ENCODE measurements at places on chromosomes 12 and 14.

GRCh38 chr12:125330645-125331341, 265.6 kb downstream of the AACS start:
- peak; percentile 93 for DNase-seq

DNA sequence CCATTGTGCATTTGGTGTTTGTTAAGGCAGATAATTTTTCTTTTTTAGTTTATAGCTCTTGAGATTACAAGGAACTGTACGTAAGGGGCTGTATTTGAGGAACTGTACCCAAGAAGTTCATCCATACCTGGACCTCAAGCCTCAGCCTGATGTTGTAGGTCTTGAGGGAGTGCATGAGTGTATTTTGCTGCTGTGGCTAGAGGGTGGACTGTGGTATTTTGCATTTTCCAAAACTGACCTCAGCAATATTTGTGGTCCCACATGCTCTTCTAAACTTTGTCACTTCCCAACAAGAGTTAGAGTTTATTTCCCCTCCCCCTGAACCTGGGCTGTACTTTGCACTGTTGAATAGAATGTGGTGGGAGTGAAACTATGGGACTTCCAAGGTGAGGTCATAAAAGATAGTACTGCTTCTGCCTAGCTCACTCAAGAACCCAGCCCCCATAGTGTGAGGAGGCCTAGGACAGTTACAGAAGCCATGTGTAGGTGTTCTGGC, 42.2 kb upstream of the FBXO33 start:
- DNase-seq = no peak

DNA sequence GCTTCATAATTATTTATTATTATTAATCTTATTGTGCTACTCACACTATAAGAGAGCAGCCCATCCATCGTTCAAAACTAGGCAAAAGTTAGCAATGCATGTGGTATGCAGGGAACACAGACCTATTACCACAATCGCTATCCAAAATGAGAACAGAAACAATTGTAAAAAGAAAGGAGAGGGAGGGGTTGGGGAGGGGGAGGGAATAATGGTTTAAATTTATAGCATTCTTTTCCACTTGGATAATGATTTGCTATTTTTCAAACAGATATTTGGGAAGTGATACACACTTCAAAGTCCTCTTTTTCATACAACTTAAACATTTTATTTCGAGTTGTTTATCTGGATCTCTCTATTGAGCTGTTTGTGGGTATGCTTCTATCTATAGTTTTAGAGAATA, 248.6 kb upstream of the SOX5 start:
- no peak for DNase-seq

GRCh38 chr14:52121441-52121840, 52.6 kb upstream of the NID2 start:
- no peak for DNase-seq

- no peak for DNase-seq
Observed at GRCh38 chr12:19546027-19546426, 106.7 kb downstream of the AEBP2 start.

- peak; percentile 6 for DNase-seq
Observed at GRCh38 chr14:85444635-85445034, 85.3 kb upstream of the FLRT2 start.

DNA sequence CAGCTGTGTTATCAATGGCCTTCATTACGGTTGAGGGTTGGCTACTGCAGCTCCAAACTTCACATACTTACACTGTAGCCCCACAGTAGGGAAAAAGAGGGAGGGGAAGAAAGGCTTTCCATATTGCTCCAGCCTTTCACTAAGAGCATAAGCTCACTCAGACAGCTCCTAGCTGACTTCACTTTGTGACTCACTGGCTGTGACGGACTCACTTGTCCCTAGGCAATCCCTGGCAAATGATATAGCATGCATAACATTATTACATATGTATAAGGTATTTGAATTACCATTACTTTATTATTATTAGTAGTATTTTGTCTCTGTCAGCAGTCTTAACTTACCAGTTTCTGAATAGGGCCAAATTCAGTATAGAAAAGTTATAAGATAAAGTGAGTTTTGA, 350.7 kb downstream of the RMST start:
- DNase-seq = no peak

DNA sequence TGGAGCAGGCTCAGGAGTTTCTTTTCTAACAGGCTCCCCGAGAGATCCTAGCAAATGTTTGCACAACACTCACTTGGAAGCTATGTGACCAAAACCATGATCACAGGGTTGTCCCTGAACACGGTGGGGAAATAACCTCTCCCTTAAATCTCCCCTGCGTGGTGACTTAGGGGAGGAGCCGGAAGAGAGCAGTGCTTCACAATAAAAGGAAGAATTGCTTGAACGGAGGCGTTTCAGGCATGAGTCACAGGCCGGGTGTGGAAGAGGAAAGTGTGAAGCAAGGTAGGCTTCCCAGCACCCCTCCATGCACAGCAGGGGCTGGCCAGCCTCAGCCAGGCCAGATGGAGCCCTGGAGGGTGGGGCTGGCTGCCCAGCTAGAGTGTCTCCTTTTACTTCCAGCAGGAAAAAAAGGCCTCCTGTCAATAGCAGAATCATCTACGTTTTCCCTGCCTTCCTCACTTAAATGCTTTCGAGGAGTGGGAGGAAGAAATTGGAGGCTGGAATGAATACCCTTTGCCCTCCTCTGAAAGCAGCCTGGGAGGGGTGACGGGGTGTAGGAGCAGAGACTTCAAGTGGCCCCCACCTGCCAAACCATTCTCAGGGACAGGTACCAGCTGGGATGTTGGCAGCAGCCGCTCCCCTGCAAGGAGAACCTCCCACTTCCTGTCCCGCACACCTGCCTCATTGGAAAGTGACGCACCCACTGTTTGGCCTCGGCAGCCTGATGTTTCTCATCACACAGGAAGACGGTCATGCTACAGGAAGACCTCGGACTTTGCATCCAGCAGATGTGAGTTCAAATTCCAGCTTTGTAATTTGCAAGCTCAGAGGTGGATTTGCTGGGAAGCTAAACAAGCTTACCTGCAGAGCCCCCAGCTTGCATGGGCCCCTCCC, 30.1 kb upstream of the PPP2R5C start:
- no peak for DNase-seq

- DNase-seq = no peak
Observed at GRCh38 chr12:63843254-63843720, 1.2 kb upstream of the SRGAP1 start.

DNA sequence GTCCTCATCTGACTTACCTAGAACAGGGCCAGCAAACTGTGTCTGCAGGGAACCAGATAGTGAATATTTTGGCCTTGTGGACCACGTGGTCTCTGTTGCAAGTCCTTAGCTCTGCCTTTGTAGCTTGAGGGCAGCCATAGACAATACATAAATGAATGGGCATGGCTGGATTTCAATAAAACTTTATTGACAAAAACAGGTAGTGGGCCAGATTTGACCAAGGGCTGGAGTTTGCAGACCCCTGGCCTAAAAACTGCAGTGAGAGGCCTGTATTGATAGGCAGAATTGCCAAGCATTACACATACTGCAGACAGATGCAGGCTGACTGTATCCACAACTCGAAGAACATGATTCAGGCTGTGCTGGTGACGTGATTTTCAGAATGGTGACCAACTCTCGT, 25.3 kb downstream of the CCDC63 start:
- DNase-seq = no peak

DNA sequence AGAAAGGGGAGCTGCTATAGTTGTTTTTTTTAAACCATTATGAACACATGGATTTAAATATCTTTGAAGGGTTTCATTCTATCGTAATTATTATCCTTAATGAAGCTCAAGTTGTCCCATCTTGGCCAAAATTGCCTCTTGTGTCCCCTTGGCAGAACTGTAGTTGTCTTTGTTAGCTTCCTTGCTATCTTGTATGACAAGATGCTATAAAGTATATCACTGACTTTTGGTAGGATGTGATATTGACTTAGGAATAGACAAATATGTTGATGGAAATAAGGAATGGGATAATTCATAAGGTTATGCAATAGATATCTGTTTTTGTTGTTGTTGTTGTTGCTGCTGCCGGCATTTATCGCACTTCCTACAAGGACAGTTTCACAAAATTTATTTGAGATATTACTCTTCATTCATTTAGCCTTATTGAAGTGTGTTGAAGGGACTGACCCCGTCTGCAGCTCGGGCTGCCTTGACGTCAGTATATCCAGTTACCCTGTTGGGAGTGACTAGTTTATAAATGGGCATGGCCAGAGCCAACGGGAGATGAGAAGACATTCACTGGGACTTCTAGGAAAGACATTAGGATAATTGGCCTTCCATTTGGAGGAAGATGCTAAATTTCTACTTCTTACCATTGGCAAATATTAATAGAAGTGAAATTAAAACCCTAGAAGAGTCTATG, 26.1 kb upstream of the APOLD1 start:
- no peak for DNase-seq

DNA sequence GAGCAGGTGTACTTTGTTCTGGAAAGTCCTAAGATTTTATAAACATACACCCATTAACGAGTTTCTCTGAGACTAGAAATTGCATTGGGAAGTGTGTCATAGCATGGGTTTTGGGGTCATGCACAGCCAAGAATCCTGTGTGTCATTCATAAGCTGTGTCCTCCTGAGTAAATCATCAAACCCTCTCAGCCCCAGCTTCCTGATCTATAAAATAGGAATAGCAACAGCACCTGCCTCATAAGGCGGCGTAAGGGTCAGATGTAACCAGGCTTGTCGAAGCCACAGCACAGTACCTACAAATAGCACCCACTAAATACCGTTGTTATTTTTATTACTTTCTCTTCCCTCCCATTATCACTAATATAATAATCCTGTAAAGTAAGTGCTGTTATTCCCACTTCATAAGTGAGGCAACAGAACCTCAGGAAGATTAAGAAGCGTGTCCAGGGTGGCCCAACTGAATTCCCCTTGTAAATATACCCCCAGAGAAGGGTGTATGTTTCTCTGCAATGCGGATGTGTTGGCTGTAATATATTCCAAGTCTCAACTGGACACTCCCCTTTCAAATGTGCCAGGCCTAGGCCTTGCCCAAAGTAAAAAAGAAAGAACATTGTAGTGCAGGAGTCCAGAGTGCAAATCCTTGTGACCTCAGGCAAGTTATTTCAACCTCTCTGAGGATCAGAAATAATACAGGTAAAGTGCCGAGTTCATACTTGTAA, 188.3 kb upstream of the BCL2L14 start:
- no peak for DNase-seq

DNA sequence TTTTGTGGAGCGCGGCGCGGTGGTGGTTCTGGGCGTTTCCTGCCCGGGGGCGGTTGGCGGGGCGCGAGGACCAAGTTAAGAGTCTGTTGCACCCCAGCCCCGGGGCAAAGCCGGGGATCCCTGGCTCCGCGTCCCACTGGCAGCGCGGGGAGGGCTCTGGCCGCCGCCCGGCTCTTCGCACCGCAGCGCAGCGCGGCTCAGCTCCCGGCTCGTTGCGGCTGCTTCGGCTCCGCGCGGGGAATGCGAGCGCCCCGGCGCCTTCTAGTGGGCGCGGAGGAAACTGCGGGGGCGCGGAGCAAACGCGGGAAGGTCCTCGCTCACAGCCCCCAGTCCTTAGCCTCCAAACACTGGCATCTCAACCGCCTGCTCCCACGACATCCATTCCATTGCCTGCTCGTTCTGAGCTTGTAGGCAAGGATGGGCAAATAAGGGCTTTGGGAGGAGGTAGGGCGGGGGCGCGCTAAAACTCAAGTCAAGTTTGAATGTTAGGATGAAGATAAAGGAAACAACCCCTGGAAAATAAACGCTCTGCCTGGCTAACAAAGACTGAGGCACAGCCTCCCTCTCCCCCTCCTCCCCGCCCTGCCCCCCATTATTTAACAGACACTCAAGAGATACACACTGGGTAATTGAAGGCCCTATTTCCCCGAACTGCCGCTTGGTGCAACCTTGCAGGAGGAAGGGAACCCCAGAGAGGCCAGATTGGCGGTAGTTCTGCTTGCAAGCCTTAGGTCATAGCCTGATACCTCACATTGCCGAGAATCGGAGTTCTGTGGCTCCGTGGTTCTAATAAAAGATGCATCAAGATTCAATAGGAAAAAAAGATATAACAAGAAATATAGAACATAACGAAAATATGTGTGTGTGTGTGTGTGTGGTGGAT, at the start of gene B4GALNT1:
TSS of gene B4GALNT1 (minus strand) at position 244 of the 883 bp plus-strand sequence. CDS start 1,069 bp downstream, outside the sequence.
- peak; percentile 91 for DNase-seq

GRCh38 chr12:13101821-13102375, 1.6 kb downstream of the GSG1 start:
- DNase-seq = no peak

DNA sequence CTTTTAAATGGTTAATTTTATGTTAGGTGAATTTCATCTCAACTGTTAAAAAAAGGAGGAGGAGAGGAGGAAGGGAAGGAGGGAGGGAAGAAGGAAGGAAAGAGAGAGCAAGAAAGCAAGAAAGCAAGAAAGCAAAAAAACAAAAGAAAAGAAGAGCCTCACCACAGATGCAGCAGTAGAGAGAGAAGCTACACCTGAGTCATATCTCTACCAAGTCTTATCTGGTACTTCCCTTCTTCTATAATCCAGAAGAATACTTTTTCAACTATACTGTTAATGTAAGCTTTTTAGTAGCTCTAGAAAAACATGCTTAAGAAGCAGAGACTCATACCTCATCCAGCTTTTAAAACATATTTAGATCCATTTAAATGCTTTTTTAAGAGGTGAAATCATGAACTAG, 5.6 kb upstream of the IL26 start:
- no peak for DNase-seq

DNA sequence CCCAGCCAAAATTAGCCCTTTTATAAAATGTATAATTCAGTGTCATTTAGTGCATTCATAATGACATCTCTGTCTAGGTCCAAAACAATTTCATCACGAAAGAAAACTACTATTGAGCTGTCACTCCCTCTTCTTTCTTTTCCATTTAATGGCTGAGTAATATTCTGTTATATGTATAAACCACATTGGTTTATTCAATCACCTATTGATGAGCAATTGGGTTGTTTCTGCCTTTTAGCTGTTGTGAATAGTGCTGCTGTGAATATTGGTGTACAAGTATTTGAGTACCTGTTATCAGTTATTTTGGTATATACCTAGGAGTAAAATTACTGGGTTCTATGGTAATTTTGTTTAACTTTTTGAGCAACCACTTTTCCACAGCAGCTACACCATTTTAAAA, 7.2 kb downstream of the DNM1L start:
- no peak for DNase-seq
